ENCODE measurements at places on chromosomes 11 and 22. TPM values are rescaled to one million over a fixed set of nuclear protein-coding genes. Genes with fewer than 3 reads are reported as not detected.

GRCh38 chr11:94211261-94211830, 82.7 kb downstream of the PANX1 start:
- no peaks in the 10 kb centered on the region for H3K4me1 ChIP-seq
- DNase-seq = no peak
- H3K27me3 ChIP-seq = no peaks in the 10 kb centered on the region
- H3K27ac ChIP-seq = no peak overlapping the region
- H3K4me3 ChIP-seq = no peak overlapping the region

DNA sequence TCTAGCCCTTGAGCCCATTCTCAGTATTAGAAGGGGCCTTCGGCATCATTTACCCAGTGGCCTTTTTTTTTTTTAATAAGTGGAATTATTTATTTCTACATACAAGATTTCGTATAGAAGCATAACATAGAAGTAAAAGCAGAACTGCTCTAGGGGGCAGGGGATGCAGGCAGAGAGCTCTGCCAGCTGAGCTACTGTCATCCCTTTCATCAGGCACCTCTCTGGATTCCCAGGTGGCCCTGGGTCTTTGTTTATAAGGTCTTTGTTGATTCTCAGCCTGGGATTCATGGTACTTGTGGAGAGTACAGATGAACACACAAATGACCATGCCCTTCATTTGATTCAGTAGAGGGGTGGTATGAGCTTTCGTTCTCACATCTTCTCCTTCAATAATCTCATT, 66.4 kb downstream of the GAB2 start:
- no peaks in the 10 kb centered on the region for H3K27me3 ChIP-seq
- H3K36me3 ChIP-seq = no peaks in the 10 kb centered on the region
- H3K27ac ChIP-seq = no peak overlapping the region
- H3K4me1 ChIP-seq = peaks cover 3% of the 10 kb centered on the region
- H3K4me3 ChIP-seq = no peak overlapping the region

- no peaks in the 10 kb centered on the region for H3K27me3 ChIP-seq
- no peak for DNase-seq
- no peak overlapping the region for H3K4me3 ChIP-seq
- no peak overlapping the region for H3K27ac ChIP-seq
- H3K4me1 ChIP-seq = no peaks in the 10 kb centered on the region
- H3K36me3 ChIP-seq = no peaks in the 10 kb centered on the region
Measured at GRCh38 chr11:86214710-86215109, 29.8 kb upstream of the EED start.

DNA sequence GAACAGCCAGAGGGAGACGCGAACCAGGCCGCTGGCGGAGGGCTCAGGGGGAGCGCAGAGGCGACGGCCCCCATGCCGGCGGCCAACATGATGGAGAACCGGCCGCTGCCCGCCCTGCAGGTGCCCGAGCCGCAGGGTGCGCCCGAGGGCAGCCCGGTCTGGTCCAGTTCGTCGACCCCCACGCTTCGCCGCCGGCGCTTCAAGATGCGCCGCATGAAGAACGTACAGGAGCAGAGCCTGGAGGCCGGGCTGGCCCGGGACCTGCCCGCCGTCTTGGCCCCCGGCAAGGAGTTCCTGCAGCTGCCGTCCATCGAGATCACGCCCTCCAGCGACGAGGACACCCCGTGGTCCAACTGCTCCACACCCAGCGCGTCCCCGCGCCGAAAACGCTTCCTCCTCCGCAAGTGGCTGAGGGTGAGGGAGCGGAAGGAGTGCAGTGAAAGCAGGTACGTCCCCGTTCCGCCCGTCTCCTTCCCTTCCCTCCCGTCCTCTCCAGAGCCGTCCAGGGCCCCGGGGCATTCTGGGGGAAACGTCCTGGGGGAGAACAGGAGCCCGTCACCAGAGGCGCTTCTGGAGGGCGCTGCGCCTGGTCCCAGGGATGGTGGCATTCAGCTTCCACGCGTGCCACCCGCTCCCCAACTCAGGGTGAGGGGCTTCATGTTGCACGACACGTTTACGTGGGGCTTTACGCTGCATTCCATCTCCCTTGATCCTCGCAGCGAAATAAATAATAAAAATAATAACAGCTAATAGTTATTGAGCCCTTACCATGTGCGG, 840 bp downstream of the GRAMD1B start:
- H3K36me3 ChIP-seq = no peaks in the 10 kb centered on the region
- peaks cover 15% of the 10 kb centered on the region for H3K4me1 ChIP-seq
- H3K27ac ChIP-seq = no peak overlapping the region
- DNase-seq = no peak

- no peak for DNase-seq
- no peak overlapping the region for H3K27ac ChIP-seq
- H3K36me3 ChIP-seq = no peaks in the 10 kb centered on the region
- H3K4me3 ChIP-seq = peak overlapping the region; percentile 86
Measured at GRCh38 chr22:38699784-38700183, 959 bp downstream of the JOSD1 start.

CDCA5 gene
- 87.0 TPM for total RNA-seq

ANO1 gene
- total RNA-seq = 5.0 TPM

DNA sequence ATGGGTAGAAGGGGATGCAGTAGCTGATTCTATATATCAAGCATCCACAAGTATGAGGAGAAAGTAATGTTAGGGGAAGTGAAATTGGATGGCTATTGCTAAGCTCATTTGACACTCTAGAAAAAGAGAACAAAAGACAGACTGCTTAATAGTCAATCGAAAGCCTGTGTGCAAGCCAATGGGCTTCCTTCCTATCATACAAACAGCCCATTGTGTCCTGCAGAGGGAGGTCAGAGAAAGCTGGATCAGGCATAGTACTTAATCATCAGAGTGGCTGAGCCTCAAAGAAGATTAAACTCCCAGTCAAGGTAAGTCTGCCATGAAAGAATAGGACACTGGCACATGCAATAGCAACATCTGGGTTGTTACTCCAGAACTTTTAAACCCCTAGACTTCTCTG, 50.9 kb upstream of the PGR start:
- no peaks in the 10 kb centered on the region for H3K4me1 ChIP-seq
- H3K27me3 ChIP-seq = no peaks in the 10 kb centered on the region
- no peaks in the 10 kb centered on the region for H3K36me3 ChIP-seq
- H3K4me3 ChIP-seq = no peak overlapping the region

GRCh38 chr22:24289741-24290163, 19.1 kb downstream of the SPECC1L start:
- no peaks in the 10 kb centered on the region for H3K27me3 ChIP-seq
- no peak overlapping the region for H3K4me3 ChIP-seq
- H3K27ac ChIP-seq = no peak overlapping the region
- no peaks in the 10 kb centered on the region for H3K36me3 ChIP-seq
- H3K4me1 ChIP-seq = peaks cover 2% of the 10 kb centered on the region

- no peaks in the 10 kb centered on the region for H3K27me3 ChIP-seq
- no peak overlapping the region for H3K4me3 ChIP-seq
- no peaks in the 10 kb centered on the region for H3K4me1 ChIP-seq
- H3K36me3 ChIP-seq = peaks cover 5% of the 10 kb centered on the region
- peak; percentile 90 for DNase-seq
- no peak overlapping the region for H3K27ac ChIP-seq
Measured at GRCh38 chr22:20885557-20886323, 26.9 kb downstream of the SNAP29 start.

GRCh38 chr22:28986366-28986765, 75.3 kb downstream of the C22orf31 start:
- H3K4me1 ChIP-seq = peaks cover 31% of the 10 kb centered on the region
- H3K27me3 ChIP-seq = no peaks in the 10 kb centered on the region
- no peak overlapping the region for H3K4me3 ChIP-seq
- no peak for DNase-seq
- peaks cover 11% of the 10 kb centered on the region for H3K36me3 ChIP-seq

- peak; percentile 44 for DNase-seq
- no peaks in the 10 kb centered on the region for H3K27me3 ChIP-seq
- no peaks in the 10 kb centered on the region for H3K36me3 ChIP-seq
- H3K4me1 ChIP-seq = no peaks in the 10 kb centered on the region
- no peak overlapping the region for H3K4me3 ChIP-seq
Measured at GRCh38 chr22:19909350-19910179, 32.0 kb upstream of the COMT start.

GRCh38 chr22:27726331-27726685, 75.2 kb downstream of the MN1 start:
- peaks cover 5% of the 10 kb centered on the region for H3K36me3 ChIP-seq
- H3K4me1 ChIP-seq = peaks cover 5% of the 10 kb centered on the region
- no peak overlapping the region for H3K27ac ChIP-seq
- no peak overlapping the region for H3K4me3 ChIP-seq
- H3K27me3 ChIP-seq = no peaks in the 10 kb centered on the region

DNA sequence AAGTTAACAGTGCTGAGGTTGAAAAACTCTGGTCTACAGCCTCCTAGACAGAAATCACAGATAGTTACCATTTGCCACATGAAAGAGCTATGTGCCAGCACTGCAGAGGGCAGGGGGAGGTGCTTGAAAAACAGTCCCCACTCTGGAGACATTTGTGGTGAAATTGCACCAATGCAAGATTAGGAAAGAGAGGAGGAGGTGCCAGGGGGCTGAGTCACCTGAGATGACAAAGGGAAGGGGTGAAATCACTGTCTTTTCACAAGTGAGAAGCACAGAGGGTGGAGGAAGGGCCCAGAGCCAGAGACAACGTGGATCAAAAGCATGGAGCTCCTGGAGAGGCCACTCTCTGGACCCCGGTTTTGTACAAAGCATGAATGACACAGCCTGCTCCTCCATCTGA, 196.3 kb downstream of the BUD13 start:
- H3K4me3 ChIP-seq = no peak overlapping the region
- H3K27me3 ChIP-seq = peaks cover 53% of the 10 kb centered on the region

LIPT2 gene
- 7.7 TPM for total RNA-seq

GRCh38 chr11:35711173-35711910, 48.8 kb downstream of the TRIM44 start:
- DNase-seq = no peak
- H3K4me3 ChIP-seq = no peak overlapping the region
- H3K36me3 ChIP-seq = no peaks in the 10 kb centered on the region
- no peak overlapping the region for H3K27ac ChIP-seq
- no peaks in the 10 kb centered on the region for H3K4me1 ChIP-seq

CNGA4 gene
- total RNA-seq = not detected

GRCh38 chr11:110431051-110431672, 1.4 kb downstream of the FDX1 start:
- no peak overlapping the region for H3K27ac ChIP-seq
- DNase-seq = no peak
- H3K4me3 ChIP-seq = peak overlapping the region; percentile 86
- H3K4me1 ChIP-seq = peaks cover 4% of the 10 kb centered on the region
- no peaks in the 10 kb centered on the region for H3K36me3 ChIP-seq
- H3K27me3 ChIP-seq = no peaks in the 10 kb centered on the region

DNA sequence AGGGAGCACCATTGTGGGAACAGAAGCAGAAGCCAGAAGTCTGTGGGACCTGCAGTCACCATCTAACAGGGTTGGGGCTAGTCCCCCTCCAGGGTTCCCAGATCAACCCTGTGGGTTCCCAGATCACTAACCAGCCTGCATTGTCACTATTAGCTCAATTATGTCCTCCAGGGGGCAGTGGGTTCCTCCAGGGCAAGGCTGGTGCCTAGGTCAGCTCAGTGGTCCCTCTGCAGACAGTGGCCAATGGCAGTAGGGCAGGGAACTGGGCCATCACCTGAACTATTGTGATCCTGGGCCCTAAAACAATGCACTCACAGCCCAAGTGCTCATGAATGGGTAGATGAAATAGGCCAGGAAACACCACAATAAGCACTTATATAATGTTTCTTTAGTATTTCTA, 18.8 kb upstream of the PRSS23 start:
- no peak overlapping the region for H3K4me3 ChIP-seq
- no peaks in the 10 kb centered on the region for H3K36me3 ChIP-seq
- no peaks in the 10 kb centered on the region for H3K27me3 ChIP-seq

OSM gene
- total RNA-seq = not detected

DNA sequence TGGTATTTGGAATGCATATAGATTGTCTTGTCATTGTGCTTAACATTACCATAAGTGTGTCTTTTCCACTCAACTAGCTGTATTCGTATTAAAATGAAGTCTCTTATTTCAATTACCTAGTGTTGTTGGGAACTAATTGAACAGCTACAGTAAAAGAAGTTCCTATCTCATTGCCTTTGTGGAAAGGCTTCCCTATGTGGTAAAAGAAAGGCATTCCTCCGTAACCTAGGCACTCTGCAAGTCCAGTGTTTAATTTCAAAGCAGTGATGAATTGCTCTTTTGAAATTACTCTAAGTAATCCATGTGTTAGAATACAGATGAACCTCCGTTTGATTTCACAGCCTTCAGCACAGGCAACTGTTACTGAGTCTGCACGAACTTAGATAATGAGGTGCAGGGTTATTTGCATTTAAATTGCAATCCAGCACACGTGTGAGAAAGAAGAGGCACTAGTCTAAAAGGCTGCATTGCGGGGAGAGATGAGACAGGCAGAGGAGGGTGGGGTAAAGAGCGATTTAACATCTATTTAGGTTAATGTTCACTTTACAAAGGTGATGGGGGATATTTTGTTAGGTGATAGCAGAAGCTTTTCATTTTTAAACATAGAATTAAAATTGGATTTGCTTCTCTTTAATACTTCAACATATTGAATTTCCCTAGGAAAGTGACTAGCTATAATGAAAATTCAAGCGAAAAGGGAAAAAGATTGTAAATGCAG, 25.0 kb upstream of the CRTAM start:
- peak overlapping the region; percentile 59 for H3K27ac ChIP-seq
- no peaks in the 10 kb centered on the region for H3K36me3 ChIP-seq
- peaks cover 10% of the 10 kb centered on the region for H3K4me1 ChIP-seq
- DNase-seq = no peak

RCOR2 gene
- total RNA-seq = 80.1 TPM

DNA sequence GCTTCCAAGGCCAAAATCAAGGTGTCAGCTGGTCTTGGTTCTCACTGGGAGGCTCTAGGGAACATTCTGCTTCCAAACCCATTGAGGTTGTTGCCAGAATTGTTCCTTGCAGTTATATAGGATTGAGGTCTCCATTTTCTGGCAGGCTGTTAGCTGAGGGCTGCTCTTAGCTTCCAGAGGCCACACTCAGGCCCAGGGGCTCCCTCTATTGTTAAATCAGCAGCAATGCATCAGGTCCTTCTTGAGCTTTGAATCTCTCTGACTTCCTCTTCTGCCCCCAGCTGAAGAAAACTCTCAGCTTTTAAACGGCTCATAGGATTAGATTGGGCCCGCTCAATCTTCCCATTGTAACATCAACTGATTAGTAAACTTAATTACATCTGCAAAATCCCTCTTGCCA, 39.3 kb upstream of the BSX start:
- H3K27me3 ChIP-seq = no peaks in the 10 kb centered on the region
- H3K36me3 ChIP-seq = no peaks in the 10 kb centered on the region
- no peak overlapping the region for H3K27ac ChIP-seq
- no peak overlapping the region for H3K4me3 ChIP-seq
- DNase-seq = no peak
- no peaks in the 10 kb centered on the region for H3K4me1 ChIP-seq

DNA sequence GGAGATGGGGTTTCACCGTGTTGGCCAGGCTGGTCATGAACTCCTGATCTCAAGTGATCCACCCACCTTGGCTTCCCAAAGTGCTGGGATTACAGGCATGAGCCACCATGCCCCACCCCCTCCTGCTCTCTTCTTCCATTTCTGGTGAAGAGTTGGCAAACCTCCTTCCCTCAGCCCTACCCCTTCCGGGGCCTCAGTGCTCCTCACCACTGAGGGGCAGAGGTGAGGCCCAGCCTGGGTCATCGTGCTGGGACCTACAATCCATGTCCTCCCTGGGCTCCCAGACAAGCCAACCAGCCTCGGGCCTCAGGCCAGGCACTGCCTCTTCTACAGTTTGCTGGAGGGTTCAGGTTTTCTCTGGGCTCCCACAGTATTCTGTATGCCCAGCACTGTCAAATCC, 14.8 kb upstream of the TPBGL start:
- H3K27ac ChIP-seq = no peak overlapping the region
- DNase-seq = no peak
- H3K36me3 ChIP-seq = no peaks in the 10 kb centered on the region
- H3K27me3 ChIP-seq = no peaks in the 10 kb centered on the region
- H3K4me3 ChIP-seq = no peak overlapping the region
- H3K4me1 ChIP-seq = no peaks in the 10 kb centered on the region
